ENCODE measurements at places on chromosomes 11 and 22.

DNA sequence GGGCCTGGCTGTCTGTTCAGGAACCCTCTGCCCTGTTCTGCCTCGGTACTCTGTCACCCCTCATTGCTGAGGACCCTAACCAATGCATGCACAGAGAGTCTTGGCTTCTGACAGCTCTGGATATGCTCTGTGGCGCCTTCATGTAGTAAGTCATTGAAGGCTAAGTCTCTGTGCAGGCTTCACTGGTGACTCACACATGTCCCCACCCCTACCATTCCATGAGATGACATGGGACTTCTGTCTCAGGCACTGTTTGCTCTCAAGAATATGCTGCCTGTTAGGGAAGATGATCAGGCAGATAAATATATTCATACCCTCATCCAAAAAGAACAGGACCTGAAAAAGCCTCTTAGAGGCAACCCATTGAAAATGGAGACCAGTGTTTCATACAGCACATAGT lies 43.6 kb upstream of the HORMAD2 start:
- no peak for DNase-seq

- DNase-seq, result no peak
These were observed 91.4 kb upstream of the BIRC3 start for GRCh38 chr11:102225689-102226568.

- DNase-seq, result no peak
These were observed 443 bp upstream of the CELF1 start for GRCh38 chr11:47553406-47553743.

DNA sequence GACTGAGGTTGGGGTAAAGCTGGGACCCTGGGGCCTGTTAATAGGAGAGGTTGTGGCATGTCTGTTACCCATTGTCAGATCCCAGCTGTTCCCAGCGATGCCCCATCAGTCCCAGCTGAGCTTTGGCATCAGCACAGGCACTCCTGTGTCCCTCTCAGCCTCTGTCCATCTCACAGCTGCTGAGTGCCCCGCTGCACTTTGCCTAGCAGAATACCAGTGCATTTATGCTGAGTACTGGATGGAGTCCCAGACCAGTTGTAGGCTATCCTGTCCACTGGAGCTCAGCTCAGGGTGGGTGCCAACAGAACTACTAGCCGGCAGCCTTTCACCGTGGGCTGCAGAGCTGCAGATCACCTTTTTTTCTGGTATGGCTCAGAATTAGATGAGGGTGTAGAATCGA lies 9.9 kb downstream of the FXYD6 start:
- DNase-seq, result no peak

DNA sequence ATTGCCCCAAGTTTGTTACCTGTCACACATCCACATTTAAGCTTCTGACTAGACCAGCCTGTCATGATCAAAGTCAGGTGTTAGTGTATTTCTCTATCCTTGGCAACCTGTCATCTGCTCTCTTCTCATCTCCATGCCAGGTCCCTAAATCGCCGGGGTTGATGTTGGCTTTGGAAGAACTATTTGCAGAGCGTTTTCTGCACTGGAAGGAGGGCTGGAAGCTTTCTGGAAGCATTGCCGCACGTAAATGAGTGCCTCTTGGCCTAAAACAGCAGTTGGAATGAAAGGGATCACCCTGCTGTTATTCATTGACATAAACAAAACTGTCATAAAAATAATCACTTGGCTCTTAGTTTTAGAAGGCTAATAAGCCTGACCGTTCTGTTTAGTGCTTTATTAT lies 1.4 kb downstream of the TTC12 start:
- no peak for DNase-seq

All from stimulated activated CD8-positive, alpha-beta memory T cell treated with anti-CD3 and anti-CD28 coated beads, Interleukin-4, amount 100 ng/mL, for 1 hour (primary cell).